ENCODE measurements at places on chromosomes 2 and 18.

DNA sequence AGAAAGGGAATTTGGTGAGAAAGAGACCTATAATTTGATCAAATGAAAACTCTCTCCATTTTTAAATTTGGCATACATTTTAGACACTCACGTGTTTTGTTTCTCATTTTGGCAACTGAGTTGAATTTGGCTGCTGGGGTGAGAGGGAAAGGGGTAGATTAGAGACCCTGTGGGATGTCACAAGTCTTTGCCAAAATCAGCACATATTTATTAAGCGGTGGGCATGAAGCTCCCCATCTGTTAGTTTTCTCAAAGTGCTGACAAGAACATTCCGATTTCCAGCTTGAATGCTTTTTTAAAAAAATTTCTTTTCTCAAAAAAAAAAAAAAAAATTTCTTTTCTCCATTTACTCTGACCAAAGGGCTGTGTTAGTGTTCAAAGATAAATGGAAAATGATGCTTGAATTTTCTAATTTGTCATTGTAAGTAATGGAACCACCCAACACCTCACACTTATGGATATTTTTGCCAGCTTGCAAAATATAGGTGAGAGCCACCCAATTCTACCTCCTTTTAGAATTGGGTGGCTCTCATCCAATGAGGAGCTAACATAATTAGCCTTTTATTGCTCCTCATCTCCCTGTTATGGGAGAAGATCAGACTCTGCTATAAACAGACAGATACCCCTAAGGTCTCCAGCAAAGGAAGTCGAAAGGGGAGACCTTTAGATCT is 222.9 kb upstream of the FN1 start:
- H3K4me3 ChIP-seq: no peak overlapping the region
- no peaks in the 10 kb centered on the region for H3K36me3 ChIP-seq
- no peak for DNase-seq
- no peaks in the 10 kb centered on the region for H3K4me1 ChIP-seq
- no peak overlapping the region for H3K27ac ChIP-seq

GRCh38 chr18:36623091-36623490 is 205.7 kb downstream of the TPGS2 start:
- H3K27ac ChIP-seq: no peak overlapping the region
- H3K4me1 ChIP-seq: no peaks in the 10 kb centered on the region
- no peak for DNase-seq
- peaks cover 10% of the 10 kb centered on the region for H3K27me3 ChIP-seq
- no peaks in the 10 kb centered on the region for H3K36me3 ChIP-seq

- no peak overlapping the region for H3K27ac ChIP-seq
- no peak overlapping the region for H3K4me3 ChIP-seq
- H3K4me1 ChIP-seq: no peaks in the 10 kb centered on the region
- no peaks in the 10 kb centered on the region for H3K36me3 ChIP-seq
- no peak for DNase-seq
Observed at GRCh38 chr2:102480285-102481195, 7.5 kb downstream of the SLC9A4 start.

- no peaks in the 10 kb centered on the region for H3K27me3 ChIP-seq
- no peak overlapping the region for H3K27ac ChIP-seq
- no peaks in the 10 kb centered on the region for H3K36me3 ChIP-seq
- no peak overlapping the region for H3K4me3 ChIP-seq
- no peak for DNase-seq
Observed at GRCh38 chr2:102025583-102026267, 34.0 kb downstream of the IL1R2 start.

- DNase-seq: no peak
- H3K27ac ChIP-seq: no peak overlapping the region
- no peaks in the 10 kb centered on the region for H3K36me3 ChIP-seq
Observed at GRCh38 chr2:120419073-120419472, 73.1 kb downstream of the INHBB start.

- no peaks in the 10 kb centered on the region for H3K36me3 ChIP-seq
- no peak for DNase-seq
- no peaks in the 10 kb centered on the region for H3K4me1 ChIP-seq
- no peaks in the 10 kb centered on the region for H3K27me3 ChIP-seq
- no peak overlapping the region for H3K4me3 ChIP-seq
- no peak overlapping the region for H3K27ac ChIP-seq
Observed at GRCh38 chr18:27214831-27215230, 29.7 kb upstream of the CHST9 start.

GRCh38 chr2:177693658-177694339 is 301.2 kb downstream of the AGPS start:
- peaks cover 9% of the 10 kb centered on the region for H3K27me3 ChIP-seq
- no peak overlapping the region for H3K27ac ChIP-seq
- no peaks in the 10 kb centered on the region for H3K36me3 ChIP-seq
- no peak for DNase-seq

Data from activated B cell treated with CpG ODN at 0.5 μM for 24 hours (primary cell).